ENCODE measurements at places on chromosomes 7 and 10.

GRCh38 chr7:117023325-117023854, 70.1 kb downstream of the ST7 start:
- DNase-seq, result no peak

- no peak for DNase-seq
These were observed 4.0 kb downstream of the CCAR1 start for GRCh38 chr10:68725016-68725415.

DNA sequence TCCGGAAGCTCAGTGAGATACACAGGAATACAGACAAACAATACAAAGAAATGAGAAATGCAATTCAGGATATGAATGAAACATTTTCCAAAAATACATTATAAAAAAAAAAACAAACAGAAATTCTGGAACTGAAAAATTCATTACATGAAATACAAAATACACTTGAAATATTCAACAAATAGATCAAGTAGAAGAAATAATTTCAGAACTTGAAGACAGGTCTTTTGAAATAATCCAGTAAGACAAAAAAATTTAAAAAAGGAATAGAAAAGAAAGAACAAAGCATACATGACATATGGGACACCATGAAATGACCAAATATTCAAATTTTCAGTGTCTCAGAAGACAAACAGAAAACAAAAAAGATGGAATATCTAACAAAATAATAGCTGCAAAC, 102.5 kb downstream of the ALOX5 start:
- DNase-seq, result no peak

GRCh38 chr10:80344276-80344675, 12.3 kb downstream of the DYDC1 start:
- DNase-seq, result no peak

DNA sequence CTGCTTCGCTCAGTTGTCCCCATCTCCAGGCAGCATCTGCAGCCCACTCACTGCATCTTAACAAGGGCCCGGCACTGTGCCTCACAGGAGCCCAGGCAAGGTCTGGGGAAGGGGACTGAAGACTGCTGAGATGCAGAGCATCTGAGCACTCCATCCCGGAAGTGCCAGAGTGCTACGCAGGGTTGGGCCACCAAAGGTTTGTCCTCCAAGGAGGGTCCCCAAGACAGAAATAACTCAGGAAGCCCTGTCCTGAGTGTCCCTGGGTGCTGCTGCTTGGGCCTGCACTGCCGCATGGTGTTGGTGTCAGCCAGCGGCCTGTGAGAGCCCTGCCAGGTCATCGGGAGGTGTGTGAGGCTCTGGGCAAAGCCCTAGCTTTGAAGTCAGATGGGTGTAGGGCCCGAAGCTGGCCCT, 288.2 kb upstream of the ZMIZ1 start:
- no peak for DNase-seq

- no peak for DNase-seq
These were observed 168.3 kb downstream of the UBE2H start for GRCh38 chr7:129784437-129784782.

DNA sequence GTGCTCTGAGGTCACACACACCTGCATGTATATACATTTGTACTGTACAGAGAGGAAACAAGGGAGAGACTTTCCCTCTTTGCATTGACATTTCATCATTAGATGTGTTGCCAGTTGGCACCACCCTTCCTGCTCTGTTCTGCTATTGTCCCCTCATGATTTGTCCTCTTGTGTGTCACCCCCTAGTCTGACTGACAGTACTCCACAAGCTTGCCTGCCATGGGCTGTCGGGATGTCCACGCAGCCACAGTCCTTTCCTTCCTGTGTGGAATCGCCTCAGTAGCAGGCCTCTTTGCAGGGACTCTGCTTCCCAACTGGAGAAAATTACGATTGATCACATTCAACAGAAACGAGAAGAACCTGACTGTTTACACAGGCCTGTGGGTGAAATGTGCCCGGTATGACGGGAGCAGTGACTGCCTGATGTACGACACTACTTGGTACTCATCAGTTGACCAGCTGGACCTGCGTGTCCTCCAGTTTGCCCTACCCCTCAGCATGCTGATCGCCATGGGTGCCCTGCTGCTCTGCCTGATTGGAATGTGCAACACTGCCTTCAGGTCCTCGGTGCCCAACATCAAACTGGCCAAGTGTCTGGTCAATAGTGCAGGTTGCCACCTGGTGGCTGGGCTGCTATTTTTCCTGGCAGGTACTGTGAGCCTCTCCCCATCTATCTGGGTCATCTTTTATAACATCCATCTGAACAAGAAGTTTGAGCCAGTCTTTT, 9.4 kb downstream of the CLDN12 start:
- DNase-seq, result no peak

GRCh38 chr10:122191936-122192541, 79.1 kb upstream of the BTBD16 start:
- no peak for DNase-seq

DNA sequence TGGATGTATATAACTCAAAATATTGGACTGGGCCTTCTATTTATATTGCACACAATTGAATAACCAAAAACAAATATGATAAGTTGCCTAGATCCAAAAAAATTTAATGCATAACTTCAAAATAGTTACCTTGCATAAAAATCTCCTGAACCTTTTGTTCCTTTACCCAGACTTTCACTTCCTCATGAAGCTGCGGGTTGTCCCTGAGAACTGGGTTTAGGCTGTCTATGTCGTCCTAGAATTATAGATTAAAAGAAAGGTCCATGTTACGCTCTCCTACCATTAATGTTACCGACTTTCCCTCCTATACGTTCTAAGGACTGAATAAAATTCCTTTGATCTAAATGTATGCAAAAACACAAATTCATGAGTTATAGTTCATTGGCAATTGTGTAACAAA, 86.6 kb downstream of the NRBF2 start:
- no peak for DNase-seq

DNA sequence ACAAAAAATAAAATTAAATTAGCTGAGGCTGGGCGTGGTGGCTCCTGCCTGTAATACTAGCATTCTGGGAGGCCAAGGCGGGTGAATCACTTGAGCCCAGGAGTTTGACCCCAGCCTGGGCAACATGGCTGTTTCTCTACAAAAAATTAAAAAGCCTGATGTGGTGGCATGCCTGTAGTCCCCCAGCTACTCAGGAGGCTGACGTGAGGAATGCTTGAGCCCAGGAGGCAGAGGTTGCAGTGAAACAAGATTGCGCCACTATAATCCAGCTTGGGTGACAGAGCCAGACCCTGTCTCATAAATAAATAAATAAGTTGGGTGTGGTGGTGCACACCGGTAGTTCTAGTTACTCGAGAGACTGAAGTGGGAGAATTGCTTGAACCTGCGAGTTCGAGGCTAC, 65.1 kb downstream of the GNA12 start:
- no peak for DNase-seq

GRCh38 chr7:77550586-77550985, 13.5 kb downstream of the PTPN12 start:
- no peak for DNase-seq

DNA sequence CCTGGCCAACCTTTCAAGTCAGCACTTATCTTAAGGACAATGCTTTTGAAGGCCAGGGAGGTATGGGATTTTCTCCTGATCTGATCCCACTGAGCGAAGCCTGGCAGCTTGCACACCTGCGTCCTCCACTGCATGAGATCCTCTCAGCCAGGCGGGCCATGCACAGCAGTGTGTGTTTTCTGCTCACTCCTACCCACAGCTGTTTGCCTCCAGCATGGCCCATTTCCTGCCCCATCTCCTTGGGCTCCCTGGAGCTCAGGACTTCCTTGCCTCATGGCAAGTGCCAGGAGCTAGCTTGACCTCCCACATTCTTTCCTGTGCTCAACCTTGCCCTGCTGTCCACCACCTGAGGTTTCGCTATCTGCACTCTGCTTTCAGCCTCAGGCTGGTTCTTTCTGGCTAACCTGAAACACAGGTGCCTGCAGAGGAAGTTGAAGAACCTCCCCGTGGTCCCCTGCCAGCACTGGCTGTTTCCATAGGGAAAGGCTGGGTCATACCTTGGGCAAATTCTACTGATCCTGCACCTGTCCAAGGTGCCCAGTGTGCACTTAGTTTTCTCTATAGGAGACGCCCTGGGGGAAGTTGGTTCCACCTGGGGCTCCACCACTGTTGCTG, 43.9 kb upstream of the EEPD1 start:
- no peak for DNase-seq

DNA sequence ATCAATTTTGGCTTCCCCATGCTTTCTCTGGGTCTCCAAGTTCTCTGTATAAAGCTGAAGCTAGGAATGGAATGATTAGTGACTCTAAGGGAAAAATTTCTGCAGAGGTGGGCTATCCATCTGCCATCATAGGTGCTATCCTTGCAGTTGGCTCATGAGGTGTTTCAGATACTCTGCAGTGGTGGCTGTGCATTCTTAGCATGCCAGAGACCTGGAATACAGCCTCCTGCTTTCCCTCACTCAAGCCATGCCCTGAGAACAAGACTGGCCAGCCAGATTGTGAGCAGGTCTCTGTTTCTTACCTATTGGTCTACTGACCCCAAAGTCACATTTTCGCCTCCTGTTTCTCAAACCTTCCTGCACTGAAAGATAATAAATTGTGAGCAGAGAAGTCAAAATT, 719.6 kb downstream of the CCSER2 start:
- no peak for DNase-seq

GRCh38 chr7:27242555-27243339, at the start of gene EVX1:
Gene EVX1, plus strand, starts transcription at chr7:27242802. Its CDS starts 229 bp downstream, at chr7:27243031.
- no peak for DNase-seq

DNA sequence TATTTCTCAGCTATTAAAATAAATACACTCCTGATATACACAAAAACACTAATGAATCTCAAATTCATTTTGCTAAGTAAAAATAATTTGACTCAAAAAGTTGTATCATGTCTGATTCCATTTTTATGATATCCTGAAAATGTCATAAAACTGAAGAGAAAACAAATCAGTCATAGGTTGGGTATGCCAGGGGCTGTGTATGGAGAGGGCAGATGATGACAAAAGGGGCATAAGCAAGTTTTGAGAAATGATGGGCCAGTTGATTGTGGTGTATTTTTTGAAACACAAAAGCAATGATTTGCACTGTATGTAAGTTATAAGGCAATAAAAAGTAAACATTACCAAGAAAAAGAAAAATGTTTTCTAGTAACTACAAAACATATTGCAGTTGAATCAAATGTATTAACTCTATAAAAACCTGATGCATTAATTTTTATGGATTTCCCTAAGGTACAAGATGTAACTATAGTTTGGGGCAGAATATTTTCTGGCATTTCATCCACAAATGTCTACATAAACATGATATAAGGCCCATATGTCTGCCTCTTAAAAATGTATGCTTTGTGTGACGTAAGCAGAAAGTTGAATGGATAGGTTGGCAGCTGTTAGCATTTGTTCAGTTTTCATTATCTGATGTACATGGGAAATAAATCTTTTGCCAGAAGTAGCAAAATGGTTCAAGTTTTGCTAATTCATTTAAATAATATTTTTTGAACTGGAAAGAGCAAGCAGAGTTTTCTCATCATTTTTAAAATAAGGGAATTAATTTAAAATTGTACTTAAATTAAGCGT, 35.1 kb upstream of the ING3 start:
- no peak for DNase-seq

DNA sequence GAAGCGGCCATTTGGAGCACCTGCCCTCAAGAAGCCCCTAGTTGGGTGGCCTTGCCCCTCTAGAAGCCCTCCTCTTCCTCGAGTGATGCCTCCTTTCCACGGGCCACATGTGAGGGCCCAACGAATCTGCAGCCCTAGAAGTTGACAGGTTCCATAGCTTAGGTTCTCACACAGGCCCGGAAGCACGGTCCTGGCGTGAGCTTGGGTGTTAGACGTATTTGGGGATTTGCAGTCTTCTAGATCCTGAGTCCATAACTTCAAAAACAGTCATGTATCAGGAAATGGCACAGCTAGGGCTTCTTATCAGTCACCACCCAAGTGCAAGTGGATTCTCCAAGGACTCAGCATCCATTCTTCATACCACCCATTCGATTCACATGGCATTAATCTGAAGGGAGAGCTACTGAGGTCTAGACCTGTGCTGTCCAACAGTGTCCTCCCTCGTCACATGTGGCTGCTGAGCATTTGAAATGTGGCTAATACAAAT, 477 bp upstream of the FBXW4 start:
- no peak for DNase-seq

DNA sequence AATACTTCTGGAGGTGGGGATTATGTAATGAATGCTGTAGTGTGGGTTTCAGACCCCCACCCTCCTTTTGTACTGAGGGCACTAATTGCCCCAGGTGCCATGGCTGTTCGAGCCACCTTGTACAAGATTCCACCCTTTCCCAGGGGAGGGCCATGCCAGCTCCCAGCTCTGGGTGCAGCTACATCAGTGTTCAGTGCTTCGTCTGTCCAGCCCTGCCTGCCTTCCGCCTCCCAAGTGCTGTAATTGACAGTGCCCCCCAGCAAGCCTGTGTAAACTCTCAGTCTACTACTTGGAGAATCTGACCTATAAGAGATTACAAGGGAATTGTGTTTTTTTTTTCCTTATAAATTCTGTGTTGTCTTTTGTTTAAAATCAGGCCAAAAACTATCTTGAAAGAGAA, 33.0 kb downstream of the GTF2I start:
- DNase-seq, result no peak

GRCh38 chr10:58278274-58278961, 9.5 kb downstream of the CISD1 start:
- DNase-seq, result no peak

GRCh38 chr7:143391462-143392404, 10.6 kb downstream of the ZYX start:
- no peak for DNase-seq

DNA sequence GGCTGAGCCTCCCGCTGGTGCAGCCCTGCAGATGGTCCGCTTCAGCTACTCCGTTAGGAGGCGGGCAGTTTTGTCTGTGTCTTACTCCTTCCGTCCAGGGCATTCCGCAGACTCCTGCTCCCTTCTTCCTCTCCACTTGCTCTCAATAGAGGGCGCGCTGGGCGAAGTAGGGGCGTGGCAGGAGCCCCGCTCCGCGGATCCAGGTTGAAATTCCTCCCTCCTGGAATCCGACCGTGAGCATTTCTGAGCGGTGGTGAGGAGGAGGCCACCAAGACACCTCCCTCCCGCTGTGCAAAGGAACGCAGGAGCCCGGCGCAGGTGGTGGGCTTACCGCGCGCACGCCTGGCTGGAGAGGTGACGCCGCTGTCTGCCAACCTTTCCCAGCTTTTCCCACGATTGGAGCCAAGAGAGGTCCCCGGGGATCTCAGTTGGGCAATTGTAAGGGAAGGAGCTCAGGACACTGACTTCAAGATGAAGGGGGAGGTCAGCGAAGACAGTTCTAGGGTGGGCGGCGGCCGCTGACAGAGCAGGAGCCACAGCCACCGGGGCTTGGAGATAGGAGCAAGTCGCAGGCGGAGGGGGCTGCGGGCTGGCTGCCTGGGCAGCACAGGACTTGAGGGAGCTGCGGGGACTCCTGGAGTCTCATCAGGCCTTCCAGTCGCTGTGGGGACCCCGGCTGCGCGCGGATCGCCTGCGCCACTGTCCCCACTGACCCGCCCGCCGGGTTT, 1011.3 kb downstream of the XPNPEP1 start:
- no peak for DNase-seq

DNA sequence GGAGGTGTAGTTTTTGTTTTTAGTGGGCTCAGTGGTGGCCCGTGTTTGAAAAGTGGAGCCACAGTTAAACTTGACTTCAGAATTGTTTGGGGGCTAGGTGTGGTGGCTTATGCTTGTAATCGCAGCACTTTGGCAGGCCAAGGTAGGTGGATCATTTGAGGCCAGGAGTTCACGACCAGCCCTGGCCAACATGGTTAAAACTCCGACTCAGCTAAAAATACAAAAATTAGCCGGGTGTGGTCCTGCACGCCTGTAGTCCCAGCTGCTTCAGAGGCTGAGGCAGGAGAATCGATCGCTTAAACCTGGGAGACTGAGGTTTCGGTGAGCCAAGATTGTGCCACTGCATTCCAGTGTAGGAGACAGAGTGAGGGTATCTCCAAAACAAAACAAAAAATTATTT, 1.8 kb downstream of the CCT6A start:
- no peak for DNase-seq

GRCh38 chr7:117277576-117277975, 45.3 kb downstream of the WNT2 start:
- no peak for DNase-seq

Data from stimulated activated CD4-positive, alpha-beta T cell treated with anti-CD3 and anti-CD28 coated beads, Interleukin-12 subunit alpha, Interleukin-12 subunit beta, amount 100 ng/mL, for 24 hours (primary cell).